ENCODE measurements at places on chromosomes 1 and 21.
A peak's percentile ranks its signal among the peaks of the same experiment; 100 is the strongest.

DNA sequence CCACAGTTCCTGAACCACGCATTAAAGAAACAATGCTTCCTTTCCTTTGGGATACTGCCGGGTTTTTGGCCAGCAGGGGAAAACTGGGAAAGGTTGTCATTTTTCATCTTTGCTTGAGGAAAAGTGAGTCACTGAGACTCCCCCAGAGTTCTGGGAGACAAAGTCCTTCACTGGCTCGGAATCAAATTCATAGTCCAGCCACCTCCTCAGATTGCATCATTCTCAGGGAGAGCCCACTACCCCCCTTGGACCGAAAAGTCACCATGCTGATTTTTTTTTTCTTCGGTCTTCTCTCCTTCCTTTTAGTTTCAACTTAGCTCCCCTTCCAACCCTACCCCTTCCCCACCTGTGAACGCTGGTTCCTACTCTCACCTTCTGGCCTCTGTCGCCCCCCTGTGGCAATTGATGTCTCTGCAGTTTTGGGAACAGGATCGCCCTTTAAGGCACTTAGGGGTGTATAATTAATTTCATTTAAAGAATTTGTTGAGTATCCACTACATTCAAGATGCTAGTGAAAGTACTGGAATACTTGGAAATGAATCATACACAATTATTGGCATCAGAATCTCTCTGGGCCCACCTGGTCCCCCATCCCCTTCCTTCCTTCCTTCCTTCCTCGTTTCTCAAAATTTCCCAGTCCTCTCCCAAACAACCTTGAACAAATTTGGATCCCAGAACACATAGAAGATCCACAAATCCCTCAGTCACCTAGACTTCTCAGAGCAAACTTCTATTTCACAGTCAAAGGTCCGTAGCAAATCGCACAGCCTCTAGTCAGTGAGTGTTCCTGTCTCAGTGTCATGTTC is 6.9 kb downstream of the ACKR1 start:
- DNase-seq = peak; percentile 40

DNA sequence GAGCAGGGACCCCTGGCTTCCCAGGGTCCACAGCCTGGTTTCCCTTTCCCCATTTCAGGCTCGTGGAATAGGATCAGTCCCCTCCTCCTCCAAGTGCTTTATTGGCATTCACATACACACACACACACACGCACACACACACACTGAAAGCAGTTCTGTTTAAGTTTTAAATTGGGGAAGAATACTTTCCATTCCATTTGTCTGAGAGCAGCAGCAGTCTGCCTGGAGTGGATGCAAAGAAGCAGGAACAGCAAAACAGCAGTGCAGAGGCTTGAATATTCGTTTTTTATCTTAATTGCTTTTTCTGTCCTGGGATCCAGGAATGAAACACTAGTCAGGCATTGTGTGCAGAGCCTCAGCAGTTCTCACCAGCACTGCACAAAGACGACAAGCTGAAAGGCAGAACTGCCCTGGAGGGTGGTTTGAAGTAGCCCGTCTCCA is 7.1 kb downstream of the CYB561D1 start:
- no peak for DNase-seq

GRCh38 chr1:20625176-20626097 is 7.8 kb upstream of the PINK1 start:
- DNase-seq = no peak

DNA sequence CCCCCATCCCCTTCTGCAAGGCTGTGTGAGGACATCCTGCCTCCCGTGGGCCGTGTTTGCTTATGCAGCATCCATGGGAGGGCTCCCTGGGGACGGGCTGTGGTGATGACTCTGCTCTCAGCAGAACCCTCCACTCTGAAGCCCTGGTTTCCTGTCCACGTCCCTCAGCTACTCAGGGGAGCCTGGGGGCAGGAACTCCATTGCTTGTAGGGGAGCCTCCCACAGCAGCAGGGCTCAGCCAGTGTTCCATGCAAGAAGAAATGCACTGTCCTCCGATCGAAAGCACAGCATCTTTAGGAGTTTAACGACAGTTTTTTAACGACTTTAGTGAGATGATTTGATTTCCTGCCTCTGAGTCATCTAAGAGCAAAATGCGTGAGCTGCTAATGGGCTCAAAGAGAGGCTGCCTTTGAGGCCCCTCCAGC is 8.3 kb upstream of the KCNAB2 start:
- DNase-seq = peak; percentile 89

GRCh38 chr1:230842801-230843200 is 25.5 kb downstream of the C1orf198 start:
- no peak for DNase-seq

- DNase-seq = peak; percentile 14
These were observed at the start of gene KCNK2 for GRCh38 chr1:215082532-215083382. KCNK2 (plus strand) TSS chr1:215082737; CDS start chr1:215083386, 649 bp downstream.

GRCh38 chr1:31748365-31748764 is 15.8 kb downstream of the ADGRB2 start:
- DNase-seq = peak; percentile 49

DNA sequence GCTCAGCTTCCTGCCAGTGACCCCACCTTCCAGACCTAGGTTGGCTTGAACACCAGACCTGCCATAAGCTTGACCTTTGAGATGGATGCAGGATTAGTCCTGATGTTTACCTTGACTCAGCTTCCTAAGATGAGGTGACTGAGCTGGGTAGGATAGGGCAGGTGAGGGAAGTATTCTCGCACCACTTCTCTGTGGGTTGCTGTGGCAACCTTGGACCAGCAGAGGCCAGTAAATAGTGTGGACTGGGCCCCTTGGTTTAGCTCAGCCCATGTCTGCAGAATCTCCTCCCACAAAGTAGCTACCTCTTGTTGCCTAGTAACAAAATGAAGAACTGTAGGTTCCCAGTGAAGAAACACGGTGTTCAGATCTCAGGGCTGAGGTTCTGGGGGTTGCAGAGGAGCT is 8.4 kb downstream of the RPS6KA1 start:
- peak; percentile 50 for DNase-seq

- no peak for DNase-seq
These were observed 138.2 kb downstream of the SDCCAG8 start for GRCh38 chr1:243394066-243394465.

GRCh38 chr1:219312967-219313366 is 139.3 kb downstream of the LYPLAL1 start:
- peak; percentile 64 for DNase-seq

- no peak for DNase-seq
These were observed 471.7 kb upstream of the ADGRL2 start for GRCh38 chr1:81329041-81329440.

GRCh38 chr1:155207806-155208540 is at the start of gene THBS3:
THBS3 (minus strand) TSS chr1:155207897; CDS start chr1:155207876, 21 bp downstream.
- DNase-seq = peak; percentile 65

DNA sequence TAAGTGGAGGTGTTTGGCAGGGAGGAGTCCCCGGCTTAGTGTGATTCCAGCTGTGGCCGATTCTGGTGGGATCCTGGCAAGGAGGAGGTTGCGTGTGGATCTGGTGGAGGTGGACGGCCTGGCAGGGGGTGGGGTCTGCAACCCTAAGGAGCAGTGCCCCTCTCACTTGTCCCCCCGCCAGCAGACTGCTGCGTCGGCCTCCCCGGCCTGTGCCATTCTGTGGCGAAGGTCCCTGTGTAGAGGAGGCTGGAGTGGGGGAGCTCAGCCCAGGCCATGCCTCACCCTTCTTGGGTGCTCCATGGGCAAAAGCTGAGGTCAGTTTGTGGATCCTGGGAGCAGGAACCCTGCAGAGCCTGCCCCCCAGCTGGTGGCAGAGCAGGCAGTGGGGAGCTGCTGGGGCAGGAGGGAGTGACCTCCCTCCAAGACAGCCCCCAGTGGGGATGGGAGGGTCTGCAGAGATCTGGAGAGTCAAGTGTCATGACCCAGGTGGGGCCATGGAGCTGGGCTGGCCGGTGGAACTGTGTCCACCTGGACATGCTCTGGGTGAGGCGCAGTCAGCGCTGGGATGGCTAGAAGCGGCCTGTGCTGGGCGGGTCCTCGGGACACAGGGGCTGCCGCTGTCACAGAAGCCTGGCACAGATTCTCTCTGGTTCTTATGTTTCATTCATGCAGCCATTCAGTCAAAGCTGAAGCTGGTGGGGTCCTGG is 5.3 kb downstream of the MIB2 start:
- DNase-seq = no peak

- no peak for DNase-seq
These were observed 4.8 kb downstream of the DNAI4 start for GRCh38 chr1:66919828-66920227.

- peak; percentile 56 for DNase-seq
These were observed 1.7 kb downstream of the SSX2IP start for GRCh38 chr1:84688463-84689061.

- peak; percentile 16 for DNase-seq
These were observed 2.7 kb downstream of the EPHX1 start for GRCh38 chr1:225812488-225813213.

DNA sequence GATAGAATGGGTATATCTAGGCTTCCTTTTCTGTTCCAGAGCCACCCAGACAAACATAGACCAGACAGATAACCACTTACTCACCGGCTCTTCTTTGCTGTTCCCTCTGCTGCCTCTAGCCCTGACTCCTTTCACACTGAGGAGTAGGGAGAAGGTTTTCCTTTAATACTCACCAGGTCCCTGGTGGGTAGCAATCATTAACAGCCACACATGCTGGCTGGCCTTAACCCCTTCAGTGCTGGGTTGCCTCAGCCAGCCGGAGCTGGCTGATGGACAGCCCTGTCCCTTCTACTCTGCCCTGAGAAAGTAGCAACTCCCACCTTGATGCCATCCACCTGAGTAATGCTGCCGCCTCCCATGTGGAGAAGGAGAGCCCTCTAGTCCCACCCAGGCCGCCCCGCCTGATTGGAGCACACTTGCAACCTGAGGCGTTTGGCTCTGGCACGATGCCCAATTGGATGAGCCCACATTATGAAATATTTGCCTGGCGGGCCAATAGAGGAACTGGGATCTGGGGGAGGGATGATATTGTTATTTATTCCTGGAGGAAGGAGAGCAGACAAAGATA is 71.6 kb downstream of the PLEKHA6 start:
- DNase-seq = peak; percentile 52

- DNase-seq = peak; percentile 69
These were observed 107.1 kb downstream of the EIF4G3 start for GRCh38 chr1:21069549-21069948.

DNA sequence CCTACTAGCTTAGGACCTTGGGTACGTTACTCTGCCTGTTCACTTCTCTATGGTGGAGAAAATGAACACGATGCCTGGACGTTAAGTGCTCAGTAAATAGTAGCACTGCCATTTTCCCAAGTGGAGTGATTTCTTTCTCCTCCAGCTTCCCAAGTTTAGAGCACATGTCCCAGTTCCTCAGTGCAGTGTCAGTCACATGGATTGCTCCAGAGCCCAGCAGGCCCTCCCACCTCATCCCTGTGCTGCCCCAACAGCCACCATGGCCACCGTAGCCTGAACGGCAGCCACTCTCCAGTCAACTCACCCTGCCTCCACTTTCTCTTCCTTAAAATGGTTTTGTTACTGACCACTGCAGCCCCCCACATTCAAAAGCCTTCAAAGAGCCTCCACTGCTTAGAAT is 8.5 kb downstream of the STMN1 start:
- no peak for DNase-seq

GRCh38 chr1:106435269-106435668 is 621.2 kb upstream of the PRMT6 start:
- DNase-seq = no peak

DNA sequence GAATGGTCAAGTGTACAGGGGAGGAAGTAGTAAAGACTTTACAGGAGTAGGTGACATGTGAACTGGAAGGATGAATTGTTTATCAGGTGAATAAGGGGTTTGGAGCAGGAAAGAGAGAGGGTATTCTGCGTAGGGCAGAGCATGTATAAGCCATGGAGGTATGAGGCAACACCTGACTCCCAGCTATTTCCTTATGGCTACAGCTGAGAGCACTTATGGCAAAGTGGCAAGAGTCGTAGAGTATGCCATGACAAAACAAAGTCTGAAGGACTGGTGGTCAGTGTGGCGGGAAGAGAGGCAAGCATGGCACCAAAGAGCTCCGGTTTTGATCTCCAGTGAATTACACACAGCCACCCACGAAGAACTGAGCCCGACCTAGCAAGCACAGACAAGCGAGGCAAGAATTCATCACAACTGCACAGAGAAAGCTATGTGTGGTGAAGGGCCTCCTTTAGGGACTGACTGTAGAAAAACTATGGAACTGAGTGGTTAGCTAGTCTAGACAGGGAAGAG is 9.0 kb upstream of the ELOVL1 start:
- no peak for DNase-seq

DNA sequence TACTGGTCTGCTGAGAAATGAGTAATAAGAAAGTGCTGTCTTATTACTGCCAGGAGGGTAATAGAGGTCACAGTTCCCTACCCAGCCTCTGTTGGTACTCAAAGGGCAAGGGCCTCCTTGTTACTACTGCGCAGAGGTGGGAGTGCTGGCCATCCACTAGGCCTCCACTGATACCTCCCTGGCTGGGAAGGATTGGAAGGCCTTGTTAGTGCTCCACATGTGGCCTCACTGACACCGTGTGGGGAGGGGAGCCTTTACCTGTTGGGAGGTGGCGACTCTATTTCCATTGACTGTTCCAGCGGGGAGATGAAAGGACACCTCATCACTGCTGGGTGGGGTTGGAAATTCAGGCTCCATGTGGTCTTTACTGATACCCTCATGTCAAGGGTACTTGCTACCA is 57.8 kb upstream of the USP24 start:
- DNase-seq = no peak

- DNase-seq = peak; percentile 7
These were observed 326 bp downstream of the BRWD1 start for GRCh38 chr21:39313042-39313570.

GRCh38 chr1:59137276-59137615 is 159.6 kb upstream of the FGGY start:
- no peak for DNase-seq

Measured in cardiac fibroblast (primary cell).